Activated CD4-positive, alpha-beta T cell treated with anti-CD3 and anti-CD28 coated beads, Interleukin-10, Interleukin-2, amounts not matched to agents 100 ng/mL and 50 ng/mL, durations not matched to agents 16 hours and 8 hours (primary cell): ENCODE measurements at places on chromosomes 7 and 10.
A peak's percentile ranks its signal among the peaks of the same experiment; 100 is the strongest.

- DNase-seq, result no peak
Measured at GRCh38 chr10:21217107-21217506, 308.4 kb downstream of the SKIDA1 start.

GRCh38 chr10:101485681-101486554, 102.1 kb downstream of the POLL start:
- no peak for DNase-seq

GRCh38 chr7:128209229-128210035, 31.6 kb upstream of the LEP start:
- DNase-seq, result peak; percentile 74

GRCh38 chr10:78852466-78853240, 216.1 kb upstream of the ZMIZ1 start:
- DNase-seq, result peak; percentile 6

- DNase-seq, result no peak
Measured at GRCh38 chr10:107898392-107898791, 733.9 kb upstream of the SORCS1 start.

DNA sequence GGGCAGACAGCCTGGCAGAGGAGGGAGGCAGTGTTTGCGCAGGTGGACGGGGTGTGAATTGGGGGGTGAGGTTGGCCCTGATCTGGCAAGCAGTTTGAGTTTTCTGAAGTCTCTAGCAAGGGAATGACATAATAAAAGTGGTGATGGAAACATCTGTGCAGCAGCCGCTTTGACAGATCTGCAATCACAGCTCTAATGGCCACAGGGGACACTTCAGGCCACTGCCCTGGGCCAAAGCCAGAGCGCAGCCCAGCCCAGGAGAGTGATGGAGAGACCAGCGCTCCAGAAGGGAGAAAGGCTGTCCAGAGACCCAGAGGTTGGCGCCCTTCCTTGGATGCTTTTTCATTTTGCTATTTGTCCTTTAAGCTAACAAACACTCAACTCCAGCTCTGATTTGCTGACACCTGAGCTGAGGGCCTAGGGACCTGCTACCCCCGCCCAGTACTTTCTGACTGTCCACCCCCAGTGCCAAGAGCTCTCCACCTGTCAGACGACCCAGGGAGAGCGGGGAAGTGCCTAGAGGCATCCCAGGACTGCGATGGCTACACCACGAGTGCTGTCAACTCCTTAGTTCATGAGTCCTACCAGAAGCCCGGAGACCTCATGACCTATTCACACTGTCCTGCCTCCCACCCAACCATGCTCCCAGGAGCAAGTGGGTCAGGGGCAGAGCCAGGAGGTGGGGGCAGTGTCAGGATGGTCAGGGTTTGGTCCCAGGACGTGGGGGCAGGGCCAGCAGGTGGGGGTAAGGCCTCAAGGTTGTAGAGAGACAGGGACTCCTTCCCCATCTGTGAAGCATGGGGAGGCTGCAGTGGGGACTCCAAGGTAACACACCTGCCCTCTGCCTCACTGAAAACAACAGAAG, 112.6 kb downstream of the PRKAG2 start:
- DNase-seq, result no peak

GRCh38 chr10:45372251-45372951, 1.6 kb upstream of the ALOX5 start:
- no peak for DNase-seq

GRCh38 chr7:69778138-69778537, 179.9 kb downstream of the AUTS2 start:
- DNase-seq, result no peak

- no peak for DNase-seq
Measured at GRCh38 chr10:4780782-4781181, 45.2 kb upstream of the AKR1E2 start.

GRCh38 chr7:90797596-90797995, 201.5 kb downstream of the CDK14 start:
- DNase-seq, result no peak

DNA sequence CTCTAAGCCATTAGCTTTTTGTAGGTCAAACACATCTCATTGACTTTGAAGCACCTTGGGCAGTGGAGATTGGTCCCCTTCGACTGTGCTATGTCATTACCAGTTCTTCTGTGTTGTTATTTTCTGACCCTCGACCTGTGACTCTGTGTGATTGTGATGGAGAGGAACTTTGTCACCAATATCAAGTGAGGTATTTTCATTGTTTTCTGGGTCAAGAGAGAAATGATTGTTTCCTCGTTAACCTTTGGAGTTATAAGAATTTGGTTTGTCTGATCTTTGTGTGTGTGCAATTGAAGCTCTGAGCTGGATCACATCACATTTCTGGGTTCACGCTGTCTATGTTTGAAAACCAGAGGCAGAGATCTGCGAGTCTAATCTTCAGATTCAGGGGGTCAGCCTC, 432.2 kb upstream of the KLF6 start:
- DNase-seq, result no peak

DNA sequence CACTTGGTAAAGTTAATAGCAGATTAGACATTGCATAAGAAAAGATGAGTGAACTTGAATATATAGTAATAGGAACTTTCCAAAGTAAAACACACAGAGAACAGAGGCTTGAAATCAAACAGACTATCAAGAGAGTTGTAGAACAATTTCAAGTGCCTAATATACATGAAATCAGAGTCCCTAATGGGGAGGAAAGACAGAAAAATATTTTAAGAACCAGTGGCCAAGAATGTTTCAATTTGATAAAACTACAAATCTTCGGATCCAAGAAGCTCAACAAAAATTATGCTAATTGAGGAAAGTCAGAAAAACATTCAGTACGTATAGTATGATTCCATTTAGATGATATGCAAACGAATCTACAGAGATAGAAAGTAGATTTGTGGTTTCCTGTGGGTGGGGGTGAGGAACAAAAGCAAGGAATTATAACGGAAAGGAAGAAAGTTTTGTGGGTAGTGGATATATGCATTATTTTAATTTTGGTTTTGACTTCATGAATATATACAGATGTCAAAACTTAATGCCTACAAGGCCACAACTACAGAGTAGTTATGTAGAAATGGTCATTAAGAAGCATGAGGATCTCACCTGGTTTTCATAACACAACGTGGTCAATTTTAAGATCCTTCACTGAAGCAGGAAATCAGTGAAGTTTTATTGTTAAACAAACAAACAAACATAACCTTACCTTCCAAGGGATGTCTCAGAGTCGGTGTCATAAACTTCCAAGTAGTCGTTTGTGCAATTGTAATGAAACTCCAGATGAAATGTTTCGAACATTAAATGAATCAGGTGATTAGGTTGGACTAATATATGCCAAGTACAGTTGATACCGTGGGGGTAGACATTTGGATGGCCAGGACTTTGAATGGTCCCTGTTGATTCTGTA, 62.0 kb downstream of the CUBN start:
- DNase-seq, result peak; percentile 21

DNA sequence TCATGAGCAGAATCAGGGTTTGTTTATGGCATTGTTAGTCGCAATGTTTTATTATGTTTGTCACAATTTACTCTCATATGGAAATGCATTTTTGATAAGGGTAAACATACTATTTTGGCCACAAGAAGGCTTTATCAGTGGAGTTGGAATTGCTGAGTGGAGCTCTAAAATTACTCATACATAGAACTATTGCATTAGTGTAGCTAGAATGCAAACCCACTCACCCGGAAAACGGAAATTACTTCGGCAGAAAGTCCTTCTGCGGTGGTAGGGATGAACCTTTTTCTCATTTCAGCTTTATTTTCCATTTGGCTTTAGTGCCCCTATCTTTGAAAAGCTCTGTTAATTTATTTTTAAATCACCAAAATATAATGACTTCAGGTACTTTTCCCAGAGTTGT, 42.8 kb upstream of the NPY start:
- DNase-seq, result no peak

GRCh38 chr10:15370856-15371701, at the start of gene FAM171A1:
FAM171A1 (minus strand) TSS chr10:15371289; CDS start chr10:15371052, 237 bp downstream.
- peak; percentile 64 for DNase-seq

GRCh38 chr7:46363688-46364087, 442.6 kb upstream of the IGFBP3 start:
- DNase-seq, result no peak

DNA sequence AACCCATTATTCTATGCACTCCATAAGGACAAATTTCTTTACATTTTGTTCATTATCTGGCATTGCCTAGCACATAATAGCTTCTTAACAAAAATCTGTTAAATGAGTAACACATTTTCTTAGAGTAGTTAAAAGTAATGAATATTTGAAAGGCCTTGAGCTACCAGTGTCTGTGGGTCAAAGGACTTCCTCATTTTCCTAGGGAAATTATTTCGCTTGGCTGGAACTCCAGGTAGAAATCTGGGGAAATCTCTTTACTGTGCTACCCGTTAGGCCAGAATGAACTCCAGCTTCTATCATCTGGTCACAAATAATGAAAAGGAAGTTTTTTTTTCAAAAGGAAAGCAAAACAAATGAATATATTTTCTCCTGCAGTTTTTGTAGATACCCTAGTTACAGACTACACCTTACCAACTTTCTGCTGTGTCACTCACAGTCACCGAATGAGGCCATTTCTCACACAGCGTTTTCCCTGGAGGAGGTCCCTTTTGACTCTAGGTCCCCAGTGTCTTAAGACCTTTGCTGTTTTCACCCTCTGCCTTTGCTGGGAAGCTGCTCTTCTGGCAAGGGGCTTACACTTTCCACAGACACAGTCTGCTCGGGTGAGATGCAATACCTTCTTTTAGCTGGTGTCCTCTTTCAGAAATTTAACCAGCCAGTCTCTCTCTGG, 1.6 kb downstream of the SAMD9L start:
- peak; percentile 30 for DNase-seq

DNA sequence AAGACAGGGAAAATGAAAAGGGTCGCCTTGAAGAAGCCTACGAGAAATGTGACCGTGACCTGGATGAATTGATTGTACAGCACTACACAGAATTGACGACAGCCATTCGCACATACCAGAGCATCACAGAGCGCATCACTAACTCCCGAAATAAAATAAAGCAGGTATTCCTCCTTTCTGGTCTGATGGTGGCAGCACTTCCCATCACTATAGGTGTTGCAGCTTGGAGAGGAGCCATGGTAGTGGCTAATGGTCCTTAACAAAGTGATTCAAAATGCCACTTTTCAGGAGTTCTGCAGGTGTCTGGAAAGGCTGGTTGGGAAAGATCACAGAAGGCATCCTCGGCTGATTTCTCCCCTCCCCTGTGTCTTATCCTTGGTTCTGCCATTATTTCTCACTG, 22.1 kb downstream of the EXOC4 start:
- no peak for DNase-seq

DNA sequence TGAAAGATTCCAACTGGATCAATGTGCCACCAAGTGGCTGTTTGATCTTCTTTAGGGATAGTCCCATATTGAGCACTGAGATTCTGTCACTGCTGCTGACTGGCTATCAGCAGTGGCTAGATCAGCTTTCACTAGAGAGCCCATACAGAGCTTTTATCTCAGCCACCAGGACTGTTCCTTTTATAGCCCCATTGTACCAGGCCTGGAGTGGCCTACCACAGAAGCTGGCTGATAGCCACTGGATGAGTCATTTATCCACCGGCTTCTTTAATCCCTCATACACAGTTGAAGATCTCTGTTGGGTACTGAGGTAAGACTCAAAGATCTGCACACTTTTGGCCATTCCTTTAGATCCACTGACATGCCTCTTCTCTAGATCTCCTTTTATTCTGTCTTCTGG, 1101.1 kb downstream of the SORCS3 start:
- no peak for DNase-seq

GRCh38 chr10:112946649-112947048, 3.4 kb upstream of the TCF7L2 start:
- DNase-seq, result no peak

- no peak for DNase-seq
Measured at GRCh38 chr7:135195968-135196629, 15.2 kb downstream of the WDR91 start.

GRCh38 chr10:21526188-21526859, 842 bp upstream of the SKIDA1 start:
- peak; percentile 64 for DNase-seq

- no peak for DNase-seq
Measured at GRCh38 chr10:4249841-4250586, 465.0 kb upstream of the KLF6 start.

GRCh38 chr10:44353721-44354120, 31.2 kb downstream of the CXCL12 start:
- no peak for DNase-seq

- DNase-seq, result no peak
Measured at GRCh38 chr10:11448545-11449244, 162.8 kb downstream of the USP6NL start.

DNA sequence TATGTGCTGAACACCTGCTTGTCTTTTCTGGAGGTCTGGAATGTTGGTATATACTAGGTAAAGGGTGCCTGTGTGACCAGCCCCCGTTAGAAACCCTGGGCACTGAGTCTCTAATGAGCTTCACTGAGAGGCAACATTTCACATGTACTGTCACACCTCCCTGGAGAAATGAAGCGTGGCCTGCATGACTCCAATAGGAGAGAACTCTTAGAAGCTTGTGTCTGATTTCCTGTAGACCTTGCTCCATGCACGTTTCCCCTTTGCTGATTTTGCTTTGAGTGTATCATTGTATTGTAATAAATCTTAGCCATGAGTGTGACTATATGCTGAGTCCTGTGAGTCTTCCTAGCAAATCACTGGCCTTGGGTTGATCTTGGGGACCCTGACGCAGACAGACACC, 82.8 kb downstream of the PPP1R3C start:
- no peak for DNase-seq

- peak; percentile 48 for DNase-seq
Measured at GRCh38 chr7:73850781-73851207, 8.5 kb upstream of the METTL27 start.

DNA sequence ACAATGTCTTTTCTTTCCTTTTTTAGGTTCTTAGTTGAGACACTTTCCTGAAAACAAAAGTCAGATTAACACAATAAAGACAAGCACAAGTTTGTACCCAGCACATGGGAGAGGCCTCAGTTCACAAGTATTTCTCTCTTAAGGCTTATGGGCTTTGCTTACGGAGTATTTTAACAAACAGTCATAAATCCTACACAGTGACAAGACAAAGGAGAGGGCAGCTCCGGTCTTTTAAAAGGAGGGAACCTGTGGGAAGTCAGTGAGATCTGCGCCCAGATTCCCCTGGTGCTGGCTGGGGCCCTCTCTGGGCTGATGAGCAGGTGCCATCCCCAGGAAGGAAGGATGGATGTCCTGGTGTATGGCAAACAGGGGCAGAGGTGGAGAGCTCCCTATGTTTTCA, 398.6 kb downstream of the ACTR3B start:
- DNase-seq, result no peak

DNA sequence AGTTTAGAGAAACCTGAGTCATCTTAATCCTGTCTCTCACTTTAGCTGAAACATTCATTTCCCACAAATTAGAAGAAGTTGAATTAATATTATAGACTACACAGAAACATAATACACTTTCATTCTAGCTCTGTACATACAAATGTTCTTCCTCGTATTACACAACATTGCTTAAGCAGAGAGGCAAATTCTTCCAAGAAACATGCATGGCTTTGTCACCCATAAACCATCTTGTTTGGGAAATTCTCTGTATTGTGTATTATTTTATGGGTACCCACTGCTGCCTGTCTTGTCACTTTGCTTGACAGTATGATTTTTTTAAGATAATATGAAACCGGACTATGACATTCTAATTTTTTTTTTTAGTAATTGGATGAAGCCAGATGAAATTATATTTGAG, 104.0 kb downstream of the SRI start:
- no peak for DNase-seq

GRCh38 chr7:142272841-142273240, 15.0 kb upstream of the PRSS58 start:
- no peak for DNase-seq
